Posterior cingulate gyrus (tissue), 11 donors: ENCODE measurements at places on chromosomes 16 and 17.

- no peak for DNase-seq
Measured at GRCh38 chr16:9820476-9821246, 361.6 kb downstream of the GRIN2A start.

DNA sequence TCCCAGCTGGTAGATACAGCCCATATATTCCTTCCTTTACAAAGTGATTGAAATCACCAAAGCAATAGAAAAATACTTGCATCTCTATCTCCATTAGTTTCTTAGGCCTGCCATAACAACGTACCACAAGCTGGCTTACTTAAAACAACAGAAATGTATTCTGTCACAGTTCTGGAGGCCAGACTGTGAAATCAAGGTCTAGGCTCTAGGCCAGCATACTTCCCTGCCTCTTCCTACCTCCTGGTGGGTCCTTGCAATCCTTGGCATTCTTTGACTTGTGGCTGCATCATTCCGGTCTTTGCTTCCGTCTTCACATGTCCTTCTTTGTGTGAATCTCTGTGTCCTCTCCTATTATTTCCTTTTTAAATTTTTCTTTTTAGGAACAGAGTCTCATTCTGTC, 62.5 kb downstream of the ERCC4 start:
- no peak for DNase-seq

DNA sequence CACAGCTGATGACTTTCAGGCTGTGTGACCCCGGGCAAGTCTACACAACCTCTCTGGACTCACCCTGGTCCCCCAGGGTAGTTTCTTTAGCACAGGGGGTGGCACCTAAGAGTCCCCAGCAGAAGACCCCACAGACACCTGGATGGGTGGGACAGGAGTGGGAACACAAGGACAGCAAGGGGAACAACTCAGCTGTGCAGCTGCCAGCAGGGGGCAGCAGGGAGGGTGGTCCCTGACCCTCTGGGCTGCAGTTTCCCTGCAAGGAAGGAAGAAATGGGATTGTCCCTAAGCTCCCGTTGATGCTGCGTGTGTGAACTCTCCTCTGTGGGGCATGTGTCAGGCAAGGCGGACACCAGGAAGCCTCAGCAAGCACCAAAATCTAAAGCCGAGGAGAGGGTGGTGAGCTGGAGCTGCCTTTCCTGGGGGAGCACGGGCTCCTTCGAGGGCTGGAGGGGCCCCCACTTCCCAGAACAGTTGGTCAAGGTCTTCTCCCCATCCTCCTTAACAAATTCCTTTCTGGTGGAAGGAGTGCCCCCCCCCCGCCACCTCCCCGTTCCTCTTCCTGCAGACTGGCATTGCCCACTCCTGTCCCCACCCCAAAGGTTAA, 24.1 kb upstream of the CDH5 start:
- DNase-seq = no peak

GRCh38 chr17:82241183-82241925, 12.5 kb downstream of the SLC16A3 start:
- no peak for DNase-seq

DNA sequence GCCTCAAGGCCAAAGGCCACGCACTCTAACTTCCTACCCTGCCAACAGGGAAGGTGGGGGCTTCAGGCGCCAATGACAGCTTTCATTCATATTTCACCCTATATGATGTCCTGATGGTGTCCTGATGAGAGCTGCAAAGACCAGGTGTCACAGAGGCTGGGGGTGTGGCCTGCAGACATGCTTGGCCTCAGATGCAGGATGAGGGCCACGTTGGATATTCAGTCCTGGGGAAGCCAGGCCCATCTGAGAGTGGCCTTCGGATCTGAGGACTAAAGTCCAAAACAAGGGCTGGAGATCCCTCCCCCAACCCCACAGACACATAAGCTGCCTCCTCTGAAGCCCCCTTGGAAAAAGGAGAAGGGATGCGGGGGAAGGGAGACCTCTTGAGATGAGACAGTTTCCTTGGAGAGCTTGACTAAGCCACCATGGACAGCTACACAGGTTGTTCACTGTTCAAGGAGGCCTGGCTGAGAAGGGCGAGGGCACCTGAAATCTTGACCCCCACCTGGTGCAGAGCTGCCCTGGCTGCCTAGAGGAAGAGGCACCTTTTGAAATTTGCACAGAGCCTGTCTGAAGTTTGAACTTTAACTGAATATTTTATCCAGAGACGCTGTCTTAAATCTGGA, 24.3 kb upstream of the GSG1L start:
- DNase-seq = no peak

- no peak for DNase-seq
Measured at GRCh38 chr17:3722716-3723115, 987 bp upstream of the HASPIN start.

DNA sequence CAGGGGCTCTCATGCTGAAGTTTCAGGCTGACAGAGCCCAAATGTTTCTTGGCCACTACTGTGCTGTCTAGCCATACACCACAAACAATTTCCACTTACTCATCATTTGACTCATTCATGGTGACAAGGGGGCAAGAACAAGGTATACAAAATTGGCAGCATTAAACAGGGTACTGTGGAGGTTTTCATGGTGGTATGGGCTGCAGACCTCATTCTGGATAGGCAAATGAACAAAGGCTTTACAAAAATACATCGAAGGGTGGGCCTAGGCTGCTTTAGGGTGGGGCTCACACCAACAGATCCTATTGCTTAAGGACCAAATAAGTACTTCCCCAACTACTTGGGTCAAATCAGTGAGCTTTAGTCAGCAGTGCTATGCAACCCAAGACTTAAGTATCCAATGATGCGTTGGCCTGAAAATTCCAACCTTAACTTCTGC, 53.0 kb downstream of the N4BP1 start:
- DNase-seq = no peak

DNA sequence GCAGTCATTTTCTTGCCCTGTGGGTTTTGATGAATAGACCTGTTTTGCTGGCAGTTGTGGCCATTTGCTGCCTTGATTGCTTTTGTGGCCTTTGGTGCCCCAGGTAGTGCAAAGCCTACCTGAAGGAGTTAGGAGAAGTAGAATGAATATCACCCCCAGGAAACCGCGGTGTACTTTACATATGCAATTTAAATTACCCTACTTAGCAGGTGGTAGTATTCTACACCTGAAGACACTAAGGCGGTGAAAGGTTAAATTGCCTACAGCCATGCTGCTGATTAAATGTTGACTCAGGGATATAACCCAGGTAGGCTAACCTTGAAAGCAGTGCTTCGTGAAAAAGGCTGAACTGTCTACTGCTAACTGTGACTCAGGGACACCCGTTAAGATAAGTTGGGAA, 27.2 kb upstream of the WWOX start:
- no peak for DNase-seq

DNA sequence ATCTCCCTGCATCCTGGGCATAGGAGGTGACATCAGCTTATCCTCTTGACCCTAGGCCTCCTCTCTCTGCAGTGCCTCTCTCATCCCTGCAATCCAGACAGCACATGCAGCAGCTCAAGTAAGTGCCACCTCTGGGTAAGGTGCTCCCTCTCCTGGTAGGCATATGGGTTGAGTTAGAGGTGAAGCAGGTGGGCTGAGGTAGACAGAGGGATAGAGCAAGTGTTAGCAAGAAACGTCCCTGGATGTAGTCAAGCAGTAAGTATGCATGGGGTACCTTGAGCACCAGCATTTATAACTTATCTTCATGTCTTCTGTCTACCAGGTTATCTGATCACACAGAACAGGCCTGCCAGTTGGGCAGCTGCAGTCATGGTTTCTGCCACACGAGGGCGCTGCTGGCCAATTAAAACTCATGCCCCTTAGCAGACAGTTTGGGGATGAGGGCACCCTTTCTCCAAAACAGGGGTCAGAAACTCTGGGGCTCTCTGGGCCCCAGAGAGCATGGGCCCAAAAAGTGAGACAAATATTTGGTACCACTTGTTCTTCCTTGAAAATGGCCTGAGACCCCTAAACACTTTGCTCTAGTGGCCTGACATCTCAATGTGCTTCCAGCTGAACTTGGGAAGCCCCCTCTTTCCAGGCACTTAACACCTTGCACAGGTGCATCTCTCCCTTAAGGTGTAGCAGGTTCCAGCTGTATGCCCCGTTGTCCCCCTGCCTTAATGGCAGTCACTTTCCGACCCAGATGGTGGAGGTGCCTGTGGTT, 59.8 kb downstream of the NEUROD2 start:
- peak; percentile 92 for DNase-seq

- no peak for DNase-seq
Measured at GRCh38 chr16:2058420-2058819, 10.6 kb downstream of the TSC2 start.

- DNase-seq = no peak
Measured at GRCh38 chr17:60989846-60990245, 312.2 kb downstream of the BCAS3 start.

DNA sequence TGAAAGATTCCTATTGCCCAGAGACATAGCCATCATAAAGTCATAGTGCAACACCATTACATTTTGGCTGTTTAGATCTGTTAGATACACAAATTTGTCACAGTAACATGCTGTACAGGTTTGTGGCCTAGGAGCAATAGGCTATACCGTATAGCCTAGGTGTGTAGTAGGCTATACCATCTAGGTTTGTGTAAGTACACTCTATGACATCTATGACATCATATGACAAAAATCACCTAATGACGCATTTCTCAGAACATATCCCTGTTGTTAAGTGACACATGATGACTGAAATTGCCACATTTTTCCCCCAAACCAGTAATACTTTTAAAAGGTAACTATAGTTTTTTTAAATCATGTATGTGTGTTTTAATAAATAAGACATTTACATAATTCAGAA, 43.3 kb downstream of the NLK start:
- DNase-seq = no peak

DNA sequence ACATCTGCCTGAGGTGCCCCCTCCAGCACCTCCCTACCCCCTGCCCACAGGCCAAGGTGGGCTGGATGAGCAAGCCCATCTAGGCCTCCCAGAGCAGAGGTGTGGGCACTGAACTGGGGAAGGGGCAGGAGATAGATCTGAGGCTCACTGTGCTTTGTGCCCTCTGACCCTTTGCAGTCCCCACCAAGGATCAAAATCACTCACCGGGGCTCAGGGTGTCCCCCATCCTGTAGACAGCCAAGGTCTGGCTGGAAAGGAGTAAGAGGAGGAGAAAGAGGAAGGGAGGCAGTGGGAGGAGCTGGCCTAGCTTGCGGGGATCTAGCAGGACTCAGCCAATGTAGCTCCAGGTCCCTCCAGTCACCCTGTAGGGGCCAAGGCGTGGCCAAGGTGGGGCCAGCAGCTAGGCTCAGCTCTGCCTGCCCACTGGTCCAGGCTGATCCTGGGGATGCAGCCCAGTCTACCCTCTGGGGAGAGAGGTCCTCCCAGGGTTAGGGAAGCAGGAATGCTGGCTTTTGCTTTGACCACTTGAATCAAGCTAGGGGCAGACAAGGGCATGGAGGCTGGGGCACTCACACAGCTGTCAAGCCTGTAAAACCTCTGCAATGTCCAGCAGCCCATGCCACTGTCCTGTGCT, 1.8 kb downstream of the SLC12A4 start:
- no peak for DNase-seq

DNA sequence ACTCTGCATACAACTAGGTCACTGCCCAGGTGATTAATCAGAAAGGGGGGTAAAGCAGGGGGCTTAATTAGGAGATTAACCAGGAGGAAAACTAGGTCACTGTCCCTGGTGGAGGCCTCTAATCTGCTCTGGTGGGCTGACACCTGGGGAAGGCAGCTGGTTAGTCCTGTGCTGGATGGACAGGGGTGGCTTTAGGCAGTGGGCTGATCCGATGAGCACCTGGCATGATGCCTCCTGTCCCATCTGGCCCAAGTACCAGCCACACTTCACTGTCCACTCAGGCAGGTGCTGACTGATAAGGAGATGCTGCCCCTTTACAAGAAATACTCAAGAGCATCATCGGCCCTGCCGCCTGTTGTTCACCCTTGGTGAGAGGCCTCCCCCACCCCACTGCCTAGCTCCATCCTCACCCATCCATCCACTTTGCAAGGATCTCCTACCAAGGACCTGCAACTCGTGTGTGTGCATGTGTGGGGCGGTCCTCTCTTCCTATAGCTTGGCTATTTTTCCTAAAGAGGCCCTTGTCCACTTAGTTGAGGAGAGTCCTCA, 13.8 kb upstream of the RCVRN start:
- no peak for DNase-seq

DNA sequence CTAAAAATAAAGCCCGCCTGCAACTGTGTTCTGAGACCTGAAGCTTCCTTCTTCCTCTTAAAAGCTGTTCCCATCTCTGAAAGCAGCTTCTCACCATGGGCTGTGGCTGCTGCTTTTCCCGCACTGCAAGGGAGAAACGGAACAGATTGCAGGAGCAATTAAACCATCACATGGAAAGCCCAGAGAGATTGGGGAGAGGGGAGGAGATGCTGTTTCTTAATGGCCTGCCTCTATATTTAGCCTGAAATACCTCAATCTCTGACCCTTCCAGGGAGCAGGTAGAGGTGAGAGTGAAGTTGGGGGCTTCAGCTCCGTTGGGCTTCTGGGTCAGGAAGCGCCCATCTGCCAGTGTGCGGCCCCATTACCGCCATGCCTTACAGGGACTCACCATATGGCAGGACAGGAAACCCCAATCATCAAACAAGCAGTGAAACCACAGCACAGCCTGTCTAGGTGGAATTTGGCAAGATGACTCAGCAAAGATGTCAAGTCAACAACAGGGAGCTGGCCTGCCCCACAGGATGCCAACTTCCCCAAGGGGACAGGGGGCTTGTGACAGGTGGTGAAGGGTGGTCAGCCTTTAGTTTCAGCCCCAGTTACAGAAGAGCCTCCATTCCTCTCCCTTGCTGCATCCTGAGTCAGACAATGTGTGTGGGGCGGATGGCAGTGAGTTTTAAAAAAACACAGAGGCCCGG, 286.6 kb upstream of the CCL2 start:
- DNase-seq = no peak

DNA sequence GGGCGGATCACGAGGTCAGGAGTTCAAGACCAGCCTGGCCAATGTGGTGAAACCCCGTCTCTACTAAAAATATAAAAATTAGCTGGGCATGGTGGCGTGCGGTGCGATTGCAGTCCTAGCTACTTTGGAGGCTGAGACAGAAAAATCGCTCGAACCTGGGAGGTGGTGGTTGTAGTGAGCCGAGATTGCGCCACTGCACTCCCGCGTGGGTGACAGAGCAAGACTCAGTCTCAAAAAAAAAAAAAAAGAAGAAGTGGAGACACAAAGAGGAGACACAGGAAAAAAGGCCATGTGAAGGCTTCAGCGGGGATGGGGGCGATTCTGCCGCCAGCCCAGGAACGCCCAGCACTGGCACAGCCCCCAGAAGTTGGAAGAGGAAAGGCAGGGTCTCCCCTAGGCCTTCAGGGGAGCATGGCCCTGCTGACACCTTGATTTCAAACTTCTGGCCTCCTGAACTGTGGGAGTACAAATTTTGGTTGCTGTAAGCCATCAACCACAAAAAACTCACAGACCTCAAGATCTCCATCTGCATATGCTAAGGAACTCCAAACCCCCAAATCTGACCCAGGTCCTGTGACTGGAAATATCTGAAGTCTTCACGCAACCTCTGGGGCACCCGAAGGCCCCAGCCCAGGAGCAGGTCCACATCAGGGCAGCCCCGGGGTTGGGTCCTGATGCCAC, 7.0 kb downstream of the SGSH start:
- no peak for DNase-seq

DNA sequence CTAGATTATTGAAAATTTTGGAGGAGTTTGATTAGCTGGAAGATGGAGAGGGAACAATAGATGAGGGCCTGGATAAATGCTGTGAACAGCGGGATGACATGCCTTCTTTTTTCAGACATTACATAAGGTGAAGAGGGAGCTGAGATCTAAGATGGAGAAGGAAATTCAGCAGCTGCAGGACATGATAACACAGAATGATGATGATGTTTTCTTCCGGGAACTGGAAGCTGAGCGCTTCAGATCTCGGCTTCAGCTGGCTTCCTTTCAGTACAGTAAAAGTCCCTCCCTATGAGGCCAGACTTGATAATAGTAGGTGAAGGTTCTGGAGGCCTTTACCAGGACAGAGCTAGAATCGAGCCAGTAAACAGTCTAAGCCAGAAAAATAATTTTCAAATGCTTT, 30.7 kb downstream of the CEP95 start:
- DNase-seq = no peak
